ENCODE measurements at places on chromosomes 3 and 15.

DNA sequence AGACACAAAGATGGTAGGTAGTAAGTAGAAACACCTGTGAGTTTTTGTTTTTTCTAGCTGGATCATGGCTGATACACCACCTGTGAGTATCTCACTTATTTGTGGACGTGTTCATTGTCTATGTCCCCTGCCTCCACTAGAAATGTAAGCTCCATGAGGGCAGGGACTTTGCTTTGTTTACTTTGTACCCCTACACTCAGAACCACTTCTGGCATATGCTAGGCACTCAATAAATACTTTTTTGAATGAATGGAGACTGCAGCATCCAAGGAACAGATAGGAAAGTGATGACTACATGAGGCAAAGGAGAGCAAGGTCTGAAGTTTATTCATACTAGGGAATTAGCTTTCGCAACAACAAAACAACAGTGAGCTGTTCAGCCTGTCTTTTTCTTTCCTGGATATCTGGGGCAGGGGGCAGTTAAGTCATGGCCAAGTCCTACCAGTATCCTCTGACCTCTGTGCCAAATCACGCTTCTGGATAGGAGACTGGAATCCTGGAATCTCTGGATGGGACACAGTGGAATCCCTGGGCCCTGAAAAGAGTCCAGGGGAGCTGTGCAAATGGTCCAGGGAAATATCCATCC lies 11.6 kb upstream of the EPB42 start:
- no peak for DNase-seq

DNA sequence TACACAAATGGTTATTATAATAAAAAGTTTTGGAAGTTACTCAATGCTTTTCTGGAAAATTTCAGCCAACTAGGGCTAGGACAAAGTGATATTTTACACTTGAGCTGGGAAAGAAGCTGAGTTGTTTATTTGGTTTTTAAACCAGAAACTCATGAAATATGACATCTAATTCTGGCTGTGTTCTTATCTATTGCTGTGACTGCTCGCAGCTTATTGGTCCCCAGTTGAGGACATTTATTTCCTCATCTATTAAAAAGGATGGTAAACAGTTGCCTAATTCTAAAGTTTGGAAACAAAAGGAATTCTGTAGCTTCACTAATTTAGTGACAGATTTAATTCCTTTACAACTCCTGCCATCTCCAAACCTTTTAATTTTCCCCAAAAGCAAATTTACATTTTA lies 487.6 kb upstream of the IL12A start:
- no peak for DNase-seq

DNA sequence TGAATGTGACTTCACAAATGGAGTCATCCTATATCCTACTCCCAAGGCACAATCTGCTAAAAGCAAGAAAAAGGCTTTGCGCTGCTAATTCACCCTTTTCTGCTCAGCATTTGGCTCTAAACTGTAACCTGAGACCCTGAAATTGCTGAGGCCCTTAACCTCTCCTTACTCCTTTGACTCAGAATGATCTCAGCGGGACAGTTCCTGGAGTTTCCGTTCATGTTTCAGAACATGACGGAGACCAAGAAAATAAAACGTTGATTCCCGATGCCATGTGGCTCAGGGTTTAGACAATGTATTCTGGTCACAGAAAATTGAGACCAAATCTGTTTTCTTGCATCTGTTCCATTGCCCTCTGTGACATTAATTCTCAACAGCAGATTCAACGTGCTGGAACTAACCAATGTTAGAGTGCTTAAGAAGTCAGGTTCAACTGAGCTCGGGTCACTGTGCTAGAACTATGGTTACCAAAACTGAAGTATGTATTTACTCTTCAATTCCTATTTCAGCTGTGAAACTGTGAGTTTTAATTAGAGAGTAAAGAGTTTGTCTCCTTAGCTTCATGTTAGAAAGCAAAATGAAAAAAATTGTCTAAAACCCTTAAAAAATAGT lies 45.4 kb upstream of the TMC3 start:
- peak; percentile 20 for DNase-seq

GRCh38 chr3:152930516-152930915 lies 95.6 kb downstream of the P2RY1 start:
- no peak for DNase-seq

GRCh38 chr3:20984594-20985205 lies 766.3 kb downstream of the ZNF385D start:
- DNase-seq, result no peak

DNA sequence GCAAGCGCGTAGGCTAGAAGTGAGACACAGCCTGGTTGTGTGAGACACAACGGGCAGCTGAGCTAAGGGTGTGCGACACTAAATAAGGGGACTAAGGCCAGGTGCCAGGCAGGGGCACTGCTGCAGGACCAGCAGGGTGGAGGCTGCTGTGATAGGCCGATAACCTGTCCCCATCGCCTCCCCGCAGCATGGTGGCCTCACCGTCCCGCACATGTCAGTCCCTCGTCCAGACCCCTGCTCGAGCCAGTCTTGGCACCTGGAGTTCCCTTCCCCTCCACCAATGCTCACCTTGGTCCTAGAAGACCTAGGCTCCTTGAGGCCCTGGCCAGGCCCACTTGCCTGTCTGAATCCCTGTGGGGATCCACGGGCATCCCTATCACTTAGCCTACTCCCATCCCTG lies 96.1 kb downstream of the HMG20A start:
- no peak for DNase-seq

DNA sequence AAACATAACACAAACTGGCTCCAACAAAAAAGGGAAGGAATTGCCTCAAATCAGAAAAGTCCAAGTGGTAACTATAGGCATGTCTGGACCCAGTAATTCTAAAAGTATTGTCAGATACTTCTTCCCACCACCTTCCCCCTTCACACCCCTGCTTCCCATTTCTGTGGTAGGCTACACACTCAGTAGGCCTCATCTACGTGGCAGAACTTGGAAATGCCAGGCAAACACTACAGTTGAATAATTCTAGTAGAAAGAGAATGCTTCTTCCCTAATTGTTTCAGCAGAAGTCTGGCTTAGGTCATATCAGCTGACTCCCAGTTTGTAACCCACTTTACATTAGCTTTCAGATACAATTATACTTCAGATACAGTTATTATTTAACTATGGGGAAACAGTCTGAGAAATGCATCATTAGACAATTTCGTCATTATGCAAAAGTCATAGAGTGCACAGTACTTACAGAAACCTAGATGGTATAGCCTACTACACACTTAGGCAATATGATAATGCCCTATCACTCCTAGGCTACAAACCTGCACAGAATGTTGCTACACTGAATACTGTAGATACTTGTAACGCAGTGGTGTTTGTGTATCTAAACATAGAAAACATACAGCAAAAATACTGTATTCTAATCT lies 6.4 kb downstream of the SETMAR start:
- no peak for DNase-seq

- DNase-seq, result no peak
Observed at GRCh38 chr3:24850245-24850644, 355.6 kb upstream of the THRB start.

GRCh38 chr3:186003610-186004009 lies 65.8 kb upstream of the TRA2B start:
- no peak for DNase-seq

- no peak for DNase-seq
Observed at GRCh38 chr3:14688525-14688924, 13.6 kb downstream of the C3orf20 start.

DNA sequence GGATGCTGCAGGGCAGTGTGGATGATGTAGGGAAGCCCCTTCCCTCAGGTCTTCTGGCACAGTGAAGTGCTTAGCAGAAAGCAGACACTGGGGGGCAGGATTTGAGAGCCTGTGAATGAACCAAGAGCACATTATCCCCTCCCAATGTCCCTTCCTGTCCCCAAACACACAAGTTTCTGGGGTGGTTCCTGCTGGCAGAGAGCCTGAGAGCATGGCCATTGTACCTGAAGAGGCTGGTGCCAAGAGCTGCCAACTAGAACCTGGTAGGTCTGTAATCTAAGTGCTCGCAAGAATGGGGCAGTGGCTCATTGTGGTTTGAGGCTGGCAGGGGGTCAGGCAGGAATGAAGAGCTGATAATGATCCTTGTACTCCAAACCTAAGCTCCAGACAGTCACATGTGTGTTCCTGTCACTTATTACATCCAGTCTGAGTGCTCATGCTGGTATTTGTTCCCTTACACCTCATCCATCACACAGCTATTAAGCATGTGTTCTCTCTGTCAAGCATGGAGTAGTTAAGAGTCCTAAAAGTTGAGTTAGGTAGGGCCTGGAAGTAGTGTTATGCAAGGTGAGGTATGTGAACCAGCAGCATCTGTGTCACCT lies 6.7 kb upstream of the CCR1 start:
- no peak for DNase-seq

- DNase-seq, result no peak
Observed at GRCh38 chr3:20401253-20401652, 215.2 kb upstream of the SGO1 start.

- DNase-seq, result no peak
Observed at GRCh38 chr3:71752831-71753700, 589 bp upstream of the GPR27 start.

- DNase-seq, result no peak
Observed at GRCh38 chr15:55977231-55977630, 16.2 kb downstream of the NEDD4 start.

DNA sequence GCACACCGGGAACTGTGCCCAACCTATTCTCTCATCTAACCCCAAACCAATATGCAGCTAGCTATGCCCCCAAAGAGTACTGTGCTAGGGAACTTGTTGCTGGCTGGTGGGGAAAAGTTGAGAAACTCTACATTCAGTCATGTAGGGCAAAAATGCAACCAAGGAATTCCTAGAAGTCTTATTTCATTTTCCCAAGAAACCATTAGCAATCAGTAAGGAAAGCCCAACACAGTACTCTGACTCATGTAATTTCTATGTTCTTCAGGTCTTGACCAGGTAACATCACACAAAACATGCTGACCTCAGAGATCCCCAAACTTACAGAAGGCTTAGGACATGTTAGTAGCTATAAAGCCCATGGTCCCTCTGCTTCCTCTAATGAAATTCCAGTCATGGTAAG lies 52.1 kb downstream of the TASOR start:
- DNase-seq, result no peak

- no peak for DNase-seq
Observed at GRCh38 chr15:78680431-78681075, 39.5 kb upstream of the CHRNB4 start.

- no peak for DNase-seq
Observed at GRCh38 chr15:23797747-23798446, 110.8 kb upstream of the NDN start.

DNA sequence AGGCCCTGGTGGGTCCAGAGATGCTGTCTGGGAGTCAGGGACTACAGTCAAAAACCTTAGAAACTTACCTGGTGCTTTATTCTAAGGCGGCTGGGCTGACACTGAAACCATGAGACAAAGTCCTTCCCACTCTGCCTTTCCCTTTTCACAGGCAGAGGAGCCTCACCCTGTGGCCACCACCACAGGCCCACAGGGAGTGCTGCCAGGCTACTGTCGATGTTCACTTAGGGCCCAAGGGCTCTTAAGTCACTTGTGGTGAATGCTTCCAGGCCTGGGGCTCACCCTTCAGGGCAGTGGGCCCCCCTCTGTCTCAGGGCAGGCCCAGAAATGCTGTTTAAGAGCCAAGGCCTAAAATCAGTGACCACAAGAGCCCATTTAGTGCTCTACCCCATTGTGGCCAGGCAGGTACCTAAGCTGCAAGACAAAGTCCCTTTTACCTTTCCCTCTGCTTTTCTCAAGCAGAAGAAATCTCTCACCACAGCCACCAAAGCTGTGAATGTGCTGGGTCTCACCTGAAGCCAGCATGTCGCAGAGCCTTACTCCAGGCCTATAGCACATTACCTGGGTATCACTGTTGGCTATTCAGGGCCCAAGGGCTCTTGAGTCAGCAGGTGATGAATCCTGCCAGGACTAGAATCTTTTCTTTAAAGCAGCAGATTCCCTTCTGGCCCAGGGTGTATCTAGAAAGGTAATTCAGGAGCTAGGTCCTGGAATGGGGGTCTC lies 39.5 kb upstream of the GOLGA6B start:
- DNase-seq, result no peak

DNA sequence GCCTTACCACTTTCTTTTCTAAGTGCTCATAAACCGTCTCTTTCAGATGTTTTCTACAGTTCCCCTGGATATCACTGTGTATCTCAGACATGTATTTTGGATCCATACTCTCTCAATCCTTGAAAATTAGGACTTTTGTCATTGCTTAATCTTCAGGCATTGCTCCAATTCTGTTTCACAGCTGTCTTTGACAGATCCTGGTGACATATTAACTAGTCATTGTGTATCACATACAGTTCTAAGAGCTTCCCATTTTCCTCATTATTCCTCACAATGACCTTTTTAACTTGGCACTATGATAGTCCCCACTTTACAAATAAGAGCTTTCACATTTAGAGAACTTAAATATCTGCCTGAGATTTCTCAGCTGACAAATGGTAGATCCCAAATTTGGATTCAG lies 151.7 kb downstream of the CLSTN2 start:
- DNase-seq, result no peak

DNA sequence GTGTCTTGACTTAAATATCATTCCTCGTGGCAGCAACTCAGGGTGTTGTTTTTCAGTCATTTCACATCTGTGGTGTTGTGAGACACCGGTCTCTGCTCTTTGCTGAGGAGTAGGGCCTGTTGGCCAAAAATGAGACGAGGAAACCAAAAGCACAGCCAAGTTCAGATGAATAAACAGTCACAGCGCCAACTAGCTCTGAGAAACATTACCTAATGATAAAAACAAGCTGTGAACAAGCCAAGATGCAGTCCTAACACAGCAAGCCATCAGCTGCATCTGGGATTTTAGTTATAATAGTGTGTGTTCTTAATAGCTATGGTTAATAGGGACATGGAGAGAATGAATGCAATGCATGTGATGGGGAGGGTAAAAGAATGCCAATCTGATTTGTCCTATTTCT lies 843.4 kb upstream of the DPPA4 start:
- DNase-seq, result peak; percentile 18

DNA sequence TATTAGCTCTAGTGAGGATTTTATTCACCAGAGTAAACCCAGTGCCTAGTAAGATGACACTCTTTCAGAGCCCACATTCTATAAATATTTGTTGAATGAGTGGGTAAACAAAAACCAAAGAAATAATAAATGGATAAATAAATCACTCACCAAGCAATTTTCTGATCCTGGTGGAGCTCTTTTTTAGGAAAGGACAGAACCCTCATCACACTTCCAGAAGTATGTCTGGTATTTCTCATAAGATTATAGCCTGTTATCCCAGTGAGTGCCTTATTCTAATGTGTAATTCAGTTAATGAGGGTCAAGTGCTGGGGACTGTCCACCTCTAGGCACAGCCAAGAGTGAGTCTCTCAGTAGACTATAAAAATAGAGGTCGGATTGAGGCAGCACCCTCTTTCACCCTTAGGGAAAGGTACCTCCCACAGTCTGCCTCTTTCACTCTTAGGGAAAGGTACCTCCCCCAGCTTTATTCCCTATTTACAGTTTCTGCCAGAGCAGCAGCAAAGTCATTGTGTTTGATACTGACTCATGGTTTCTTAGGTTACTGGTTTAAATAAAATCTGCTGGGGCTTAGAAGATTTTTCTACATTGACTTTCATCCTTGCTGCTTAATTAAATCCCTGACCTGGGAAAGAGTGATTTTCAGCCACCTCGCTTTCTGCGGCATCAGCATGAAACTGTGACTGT lies 145.0 kb downstream of the STAC start:
- peak; percentile 31 for DNase-seq

Data from fibroblast of the conjunctiva (primary cell).